ENCODE measurements at places on chromosomes 7 and 10.

DNA sequence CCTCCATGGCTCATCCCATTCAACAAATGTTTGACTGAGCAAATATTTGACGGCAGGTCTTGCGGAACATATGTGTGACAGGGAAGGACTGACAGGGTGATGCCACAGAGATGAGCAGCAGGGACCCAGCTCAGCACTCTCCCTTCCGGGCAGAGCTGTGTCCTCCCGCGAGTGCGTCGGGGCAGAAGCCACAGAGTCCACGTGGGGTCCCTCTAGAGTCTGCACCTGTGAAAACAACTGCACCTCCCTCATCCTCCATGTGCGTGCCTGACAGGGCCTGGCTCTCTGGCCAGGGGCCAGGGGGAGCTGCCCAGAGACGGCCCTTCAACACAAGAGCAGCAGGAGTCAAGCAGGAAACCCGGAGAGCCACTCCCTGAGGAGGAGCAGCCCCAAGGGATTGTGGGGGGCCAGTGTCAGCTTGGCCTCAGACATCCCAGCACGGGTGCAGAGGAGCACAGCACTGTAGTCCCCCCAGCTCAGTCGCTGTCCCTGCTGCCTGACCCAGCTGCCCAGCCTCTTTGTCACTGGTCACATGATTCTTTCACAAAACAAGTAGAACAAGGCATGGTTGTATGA is 83.6 kb upstream of the TMEM72 start:
- no peak for DNase-seq

DNA sequence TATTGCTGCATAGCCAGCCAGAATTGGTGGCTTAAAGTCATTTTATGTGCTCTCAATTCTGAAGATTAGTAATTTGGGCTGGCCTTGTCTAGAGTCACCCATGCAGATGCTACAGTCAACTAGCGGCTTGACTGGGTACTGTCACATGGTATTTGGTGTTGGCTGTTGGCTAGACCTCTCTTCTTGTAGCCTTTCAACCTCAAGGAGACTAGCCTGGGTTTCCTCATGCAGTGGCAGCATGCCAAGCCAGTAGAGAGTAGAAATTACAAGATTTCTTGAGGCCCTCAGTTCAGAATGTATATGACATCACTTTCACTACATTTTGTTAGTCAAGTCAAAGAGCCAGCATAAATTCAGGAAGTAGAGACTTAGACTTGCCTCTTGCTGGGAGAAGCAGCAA is 3.7 kb upstream of the ZNF800 start:
- DNase-seq, result no peak

DNA sequence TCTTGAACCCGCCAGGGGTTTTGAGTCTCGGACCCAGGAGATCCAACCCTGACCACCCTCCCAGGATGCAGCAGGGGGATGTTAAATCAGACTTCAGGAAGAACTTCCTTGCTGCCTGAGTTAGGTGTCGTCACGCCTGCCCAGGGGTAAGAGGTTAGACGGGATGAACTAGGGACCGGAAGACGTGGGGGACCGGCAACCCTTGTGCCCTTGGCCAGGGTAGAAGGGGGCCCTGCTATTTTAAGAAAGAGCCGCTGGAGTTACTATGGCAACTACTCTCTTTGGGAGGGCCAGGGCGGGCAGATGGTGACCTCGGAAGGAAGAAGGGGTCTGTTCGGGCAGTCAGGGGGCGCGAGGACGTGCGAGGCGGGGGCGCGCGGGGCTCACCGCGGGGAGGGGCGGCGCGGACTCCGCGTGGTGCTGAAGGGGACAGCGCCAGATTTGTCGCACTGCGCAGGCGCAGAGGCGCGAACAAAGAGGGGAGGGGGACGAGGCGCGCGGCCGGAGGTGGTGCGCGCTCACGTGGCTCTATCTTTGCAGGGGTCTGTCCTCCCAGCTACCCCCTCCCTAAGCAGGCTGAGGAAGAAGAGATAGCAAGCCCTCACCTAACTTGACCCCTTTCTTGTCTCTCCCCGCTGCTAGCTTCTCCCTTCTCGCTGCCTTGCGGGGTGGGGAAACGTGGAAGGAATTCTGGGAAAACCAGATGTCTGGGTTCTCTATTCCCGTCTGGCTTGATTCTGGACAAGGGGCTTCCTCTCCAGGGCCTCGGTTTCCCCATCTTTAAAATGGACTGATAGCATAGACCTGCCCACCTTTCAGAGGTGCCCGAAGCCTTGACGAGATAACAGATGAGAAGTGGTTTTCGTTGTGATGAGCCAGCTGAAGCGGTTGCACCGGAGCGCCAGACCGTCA is 940 bp upstream of the PSD start:
- peak; percentile 87 for DNase-seq

DNA sequence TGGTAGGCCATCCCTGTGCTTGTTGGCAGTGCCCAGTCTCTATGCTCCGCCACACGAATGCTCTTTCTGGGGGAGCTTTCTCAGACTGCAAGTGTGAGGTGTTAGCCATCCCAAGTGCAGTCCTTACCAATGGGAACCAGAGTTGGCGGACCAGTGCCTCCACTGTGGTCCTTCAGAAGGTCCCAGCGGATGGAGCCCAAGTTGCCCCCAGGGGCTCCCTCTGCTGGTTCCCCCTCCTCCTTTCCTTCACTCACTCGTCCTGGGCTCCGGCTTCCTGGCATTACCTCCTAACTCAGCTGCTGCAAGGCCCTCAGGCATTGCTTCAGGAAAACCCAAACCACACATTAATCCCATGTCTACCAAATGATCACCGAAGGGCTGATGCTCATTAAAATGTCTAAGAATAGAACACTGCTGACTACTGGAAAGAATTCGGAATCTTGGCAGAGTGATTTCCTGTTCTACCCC is 139.8 kb downstream of the CUBN start:
- DNase-seq, result no peak

- no peak for DNase-seq
Measured at GRCh38 chr10:89481662-89482061, 53.7 kb downstream of the SLC16A12 start.

DNA sequence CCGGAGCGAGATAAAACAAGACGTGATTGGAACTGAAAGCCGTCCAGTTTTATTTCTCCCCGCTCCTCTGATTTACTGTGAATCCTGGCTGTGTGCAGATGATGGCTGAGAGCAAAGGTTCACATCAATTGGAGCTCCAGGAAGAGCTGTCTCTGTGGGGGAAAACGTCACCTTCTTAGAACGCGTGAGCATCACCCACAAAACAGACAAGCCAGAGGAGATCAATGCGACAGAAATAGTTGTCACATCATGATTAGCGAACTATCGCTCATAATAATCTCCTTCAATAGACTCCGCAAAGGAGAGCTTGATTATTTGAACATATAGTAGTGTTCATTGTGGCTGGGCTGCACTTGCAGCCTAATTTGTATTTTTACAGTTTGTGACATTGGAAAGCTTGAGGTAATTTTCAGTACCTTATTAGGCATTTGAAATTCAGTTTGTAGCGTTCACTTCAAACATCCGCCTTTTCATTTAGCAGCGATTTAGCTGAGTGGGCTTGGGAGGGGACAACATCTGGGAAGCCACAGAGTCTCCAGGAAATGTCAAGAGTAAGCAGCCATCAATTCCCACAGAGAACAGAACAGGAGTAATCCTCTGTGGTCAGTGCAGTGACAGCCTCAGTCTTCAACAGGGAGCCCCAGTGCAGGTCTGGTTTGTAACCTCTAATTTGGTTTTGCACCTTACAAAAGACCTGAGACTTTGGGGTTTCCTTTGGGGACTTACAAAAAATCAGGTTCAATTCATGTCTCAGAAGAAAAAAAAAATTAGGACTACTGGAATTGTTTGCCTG is 276.8 kb upstream of the PFKP start:
- DNase-seq, result no peak

- no peak for DNase-seq
Measured at GRCh38 chr10:114806562-114807391, 14.8 kb upstream of the FHIP2A start.

- no peak for DNase-seq
Measured at GRCh38 chr7:79531116-79531515, 77.6 kb upstream of the MAGI2 start.

DNA sequence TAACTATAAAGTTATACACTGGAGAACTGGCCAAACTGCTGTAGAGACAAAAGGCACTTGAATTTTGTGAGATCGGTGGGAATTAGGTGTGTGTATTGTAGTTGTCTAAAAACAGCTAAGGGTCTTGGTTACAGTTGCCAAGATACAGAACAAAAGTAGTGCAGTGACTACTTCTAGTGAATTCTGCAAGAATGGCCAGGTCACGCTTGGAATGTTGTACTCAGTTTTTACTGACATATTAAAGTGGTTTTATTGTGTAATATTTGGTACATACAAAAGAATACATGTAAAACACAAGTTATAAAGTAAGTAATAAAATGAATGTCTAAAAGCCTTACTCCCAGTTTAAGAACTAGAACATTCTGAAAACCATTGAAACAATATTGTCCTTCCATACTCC is 42.4 kb downstream of the PRPF18 start:
- no peak for DNase-seq

- no peak for DNase-seq
Measured at GRCh38 chr7:106839511-106839910, 25.6 kb upstream of the PIK3CG start.

- DNase-seq, result no peak
Measured at GRCh38 chr10:103854686-103855391, 537 bp downstream of the SH3PXD2A start.

DNA sequence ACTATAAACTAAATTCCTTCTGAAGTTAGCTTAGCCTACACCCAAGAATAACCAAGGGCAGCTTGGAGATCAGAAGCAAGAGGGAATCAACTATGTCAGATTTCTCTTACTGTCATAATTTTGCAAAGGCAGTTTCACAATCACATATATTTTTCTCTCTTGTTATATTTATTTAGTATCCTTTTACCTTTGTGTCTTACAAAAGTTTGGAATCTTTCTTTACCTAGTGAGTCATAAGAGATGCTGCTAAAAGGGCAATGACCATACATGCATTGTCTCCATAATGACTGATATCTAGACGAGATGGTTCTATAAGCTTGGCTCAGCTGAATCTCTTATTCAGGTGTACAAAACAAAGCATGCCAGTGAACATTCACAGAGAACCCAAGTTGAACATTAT is 61.1 kb downstream of the PPP1R17 start:
- no peak for DNase-seq

GRCh38 chr10:96701265-96701664 is 19.0 kb downstream of the PIK3AP1 start:
- no peak for DNase-seq

GRCh38 chr7:7851381-7851780 is 117.2 kb upstream of the GLCCI1 start:
- DNase-seq, result no peak

DNA sequence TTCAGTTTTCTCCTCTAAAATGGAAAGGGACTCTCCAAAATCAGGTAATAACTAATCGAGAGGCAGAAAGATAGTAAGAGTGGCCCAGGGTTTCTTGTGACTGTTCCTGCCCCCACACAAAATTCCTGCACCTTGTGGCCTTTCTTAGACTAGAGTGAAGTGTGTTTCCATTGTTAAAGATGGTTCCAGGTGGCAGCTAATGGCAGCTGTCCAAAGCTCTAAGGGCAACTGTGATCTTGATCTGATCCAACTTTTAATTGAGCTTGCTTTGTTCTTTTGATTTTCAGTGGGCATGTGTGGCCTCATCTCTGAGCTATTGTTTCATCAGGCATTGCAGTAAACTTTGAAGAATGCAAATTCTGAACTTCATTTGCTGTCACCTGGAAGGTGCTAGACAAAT is 19.4 kb downstream of the ACSL5 start:
- no peak for DNase-seq

DNA sequence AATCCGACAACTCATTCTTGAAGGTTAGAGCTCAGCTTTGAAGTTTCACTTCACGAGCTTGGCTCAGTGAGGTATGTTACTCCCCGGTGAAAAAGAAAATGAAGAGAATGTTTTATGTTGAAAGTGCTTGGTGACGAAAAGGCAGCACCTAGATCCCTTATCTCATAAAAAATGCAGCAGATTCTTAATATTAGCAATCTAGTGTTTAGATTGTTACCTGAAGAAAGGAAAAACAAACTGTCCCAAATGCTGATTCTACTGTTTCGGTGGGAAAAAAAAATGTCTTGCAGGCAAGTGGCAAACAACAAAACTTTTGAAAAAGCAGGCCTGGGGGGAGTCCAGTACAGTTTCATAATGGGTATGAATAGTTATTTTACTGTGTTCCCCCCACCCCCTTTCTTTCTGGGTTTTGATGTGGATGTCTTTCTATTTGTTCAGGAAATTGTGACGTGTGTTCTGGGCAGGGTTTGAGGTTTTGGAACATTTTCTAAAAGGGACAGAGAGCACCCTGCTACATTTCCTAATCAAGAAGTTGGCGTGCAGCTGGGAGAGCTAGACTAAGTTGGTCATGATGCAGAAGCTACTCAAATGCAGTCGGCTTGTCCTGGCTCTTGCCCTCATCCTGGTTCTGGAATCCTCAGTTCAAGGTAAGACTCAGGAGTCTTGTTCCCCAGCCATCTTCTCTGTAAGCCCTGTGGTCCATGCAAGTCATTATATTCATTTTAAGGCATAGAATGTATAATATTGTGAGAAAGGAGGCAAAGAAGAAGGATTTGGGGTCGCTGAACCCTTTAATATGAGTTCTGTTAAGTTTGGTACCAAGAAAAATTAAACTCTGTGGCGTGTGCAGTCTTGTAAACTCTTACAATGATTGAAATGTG is at the start of gene SRGN:
SRGN (plus strand) TSS at position 514 of the 881 bp plus-strand sequence; CDS start at position 569, 55 bp downstream.
- no peak for DNase-seq

DNA sequence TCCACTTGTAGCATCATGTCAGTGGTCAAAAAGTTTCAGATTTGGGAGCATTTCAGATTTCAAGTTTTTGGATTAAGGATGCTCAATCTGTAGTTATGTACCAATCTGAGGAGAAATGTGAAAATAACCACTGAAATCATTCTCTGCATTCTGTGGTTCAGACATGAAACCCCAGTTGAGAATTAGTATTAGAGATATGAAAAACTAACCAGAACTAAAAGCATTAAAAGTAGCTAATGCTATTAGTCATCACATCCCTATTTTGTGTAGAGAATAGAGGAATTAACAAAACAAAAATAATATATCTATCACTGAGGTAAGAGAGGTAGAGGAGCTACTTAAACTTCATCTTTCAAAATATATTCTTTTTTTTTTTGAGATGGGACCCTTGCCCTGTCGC is 28.0 kb downstream of the MICU1 start:
- DNase-seq, result no peak

DNA sequence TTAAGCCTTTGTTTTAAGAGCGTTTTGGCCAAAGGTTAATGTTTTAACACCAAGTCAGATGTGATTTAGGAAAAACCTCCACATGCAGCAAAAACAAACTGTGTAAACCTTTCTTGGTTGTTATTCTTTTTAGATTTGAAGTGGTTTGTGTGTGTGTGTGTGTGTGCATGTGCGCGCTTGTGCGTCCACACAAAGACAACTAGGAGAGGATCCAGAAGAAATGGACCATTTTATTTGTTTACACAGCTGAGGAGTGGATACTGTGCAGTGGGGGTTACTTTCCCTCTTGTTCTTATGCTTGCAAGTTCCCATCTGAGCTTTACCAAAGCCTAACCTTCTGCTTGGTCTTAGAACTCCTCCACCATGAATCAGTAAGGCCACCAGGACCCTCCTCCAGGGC is 20.0 kb downstream of the TCF7L2 start:
- DNase-seq, result no peak

GRCh38 chr10:124942317-124943169 is 620 bp downstream of the ZRANB1 start:
- no peak for DNase-seq

GRCh38 chr10:95273393-95274312 is 17.1 kb downstream of the PDLIM1 start:
- no peak for DNase-seq

- DNase-seq, result no peak
Measured at GRCh38 chr7:22945584-22945983, 68.3 kb downstream of the HYCC1 start.

GRCh38 chr10:59177031-59177797 is 771 bp downstream of the PHYHIPL start:
- peak; percentile 75 for DNase-seq

All from neuronal stem cell (in vitro differentiated cells).